A172 (cell line): ENCODE measurements at places on chromosomes 3 and 15.
A peak's percentile ranks its signal among the peaks of the same experiment; 100 is the strongest.

DNA sequence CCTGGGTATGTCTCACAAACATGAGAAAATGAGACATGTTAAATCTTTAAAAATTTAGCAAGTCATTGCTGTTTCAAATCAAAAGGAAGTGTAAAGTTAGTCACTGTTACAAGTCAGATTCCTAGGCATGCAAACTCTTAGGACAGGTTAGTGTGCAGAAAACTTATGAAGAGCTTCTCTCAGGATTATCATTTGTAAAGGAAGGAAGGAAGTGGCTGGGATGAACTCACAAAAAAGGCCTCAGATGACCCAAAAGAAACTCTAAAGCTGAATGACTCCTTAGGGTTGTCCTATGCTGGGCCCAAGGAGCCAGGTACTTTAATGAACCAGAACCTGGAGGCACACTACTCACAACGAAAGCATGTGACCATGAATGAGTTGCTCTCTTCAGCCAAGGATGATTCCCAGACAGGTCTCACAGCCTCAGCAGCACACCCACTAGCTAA is 25.0 kb downstream of the MSL2 start:
- peak; percentile 27 for DNase-seq

GRCh38 chr15:65055201-65055870 is 10.1 kb downstream of the SLC51B start:
- peak; percentile 55 for DNase-seq

DNA sequence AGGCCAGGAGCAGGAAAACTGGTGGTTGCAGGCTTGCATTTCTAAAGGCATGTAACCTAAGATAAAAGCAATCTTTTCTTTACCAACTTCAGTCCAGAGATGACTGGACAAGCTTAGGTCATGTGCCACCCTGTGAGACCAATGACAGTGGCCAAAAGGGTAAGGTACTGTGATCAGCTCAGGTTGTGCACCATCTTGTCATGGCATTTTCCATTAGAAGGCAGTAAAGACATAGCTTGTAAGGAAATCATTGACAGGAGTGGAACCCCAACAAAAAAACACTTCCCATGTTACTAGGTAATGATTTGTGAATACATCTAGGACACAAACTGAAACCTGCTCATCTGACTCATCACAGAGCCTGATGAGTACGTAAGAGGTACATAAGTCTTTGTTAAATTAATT is 35.2 kb downstream of the SSR3 start:
- DNase-seq = no peak

GRCh38 chr3:73294537-73294936 is 233.1 kb downstream of the EBLN2 start:
- DNase-seq = no peak

DNA sequence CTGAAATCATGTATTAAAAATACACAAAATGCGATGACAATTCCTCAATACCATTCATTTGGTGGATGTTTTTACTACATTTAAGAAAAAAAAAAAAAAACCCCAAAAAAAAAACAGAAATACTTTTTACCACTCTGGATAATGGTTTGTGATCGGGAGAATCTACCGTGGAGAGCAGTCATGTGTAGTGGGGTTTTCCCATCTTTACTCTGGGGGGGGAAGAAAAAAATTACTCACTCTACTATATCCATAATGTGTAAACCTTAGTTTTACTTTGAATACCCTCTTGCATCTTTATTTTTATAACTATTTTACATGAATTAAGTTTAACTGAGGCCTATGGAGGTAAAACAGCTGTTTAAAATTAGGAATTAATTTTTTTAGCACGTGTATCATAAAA is 83.3 kb downstream of the ANKRD28 start:
- no peak for DNase-seq

- DNase-seq = no peak
These were observed 97.9 kb downstream of the APBA2 start for GRCh38 chr15:28983432-28984311.

DNA sequence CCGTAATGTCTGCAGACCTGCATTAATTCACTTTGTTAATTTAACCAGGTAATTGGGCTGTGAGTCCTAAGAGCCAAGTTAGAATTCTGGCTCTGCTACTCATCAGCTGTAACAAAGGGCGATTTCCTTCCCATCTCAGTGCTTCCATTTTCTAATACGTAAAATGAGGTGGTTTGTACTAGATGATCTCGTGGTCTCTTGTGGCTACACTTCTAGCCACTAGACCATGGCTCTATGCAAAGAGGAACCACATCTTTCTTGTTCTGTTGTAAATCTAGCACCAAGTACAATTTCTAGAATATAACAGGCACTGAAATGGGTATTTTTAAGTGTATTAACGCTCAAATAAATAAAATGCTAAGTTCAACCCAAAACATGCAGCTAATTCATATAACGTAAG is 174.4 kb upstream of the THBS1 start:
- no peak for DNase-seq

DNA sequence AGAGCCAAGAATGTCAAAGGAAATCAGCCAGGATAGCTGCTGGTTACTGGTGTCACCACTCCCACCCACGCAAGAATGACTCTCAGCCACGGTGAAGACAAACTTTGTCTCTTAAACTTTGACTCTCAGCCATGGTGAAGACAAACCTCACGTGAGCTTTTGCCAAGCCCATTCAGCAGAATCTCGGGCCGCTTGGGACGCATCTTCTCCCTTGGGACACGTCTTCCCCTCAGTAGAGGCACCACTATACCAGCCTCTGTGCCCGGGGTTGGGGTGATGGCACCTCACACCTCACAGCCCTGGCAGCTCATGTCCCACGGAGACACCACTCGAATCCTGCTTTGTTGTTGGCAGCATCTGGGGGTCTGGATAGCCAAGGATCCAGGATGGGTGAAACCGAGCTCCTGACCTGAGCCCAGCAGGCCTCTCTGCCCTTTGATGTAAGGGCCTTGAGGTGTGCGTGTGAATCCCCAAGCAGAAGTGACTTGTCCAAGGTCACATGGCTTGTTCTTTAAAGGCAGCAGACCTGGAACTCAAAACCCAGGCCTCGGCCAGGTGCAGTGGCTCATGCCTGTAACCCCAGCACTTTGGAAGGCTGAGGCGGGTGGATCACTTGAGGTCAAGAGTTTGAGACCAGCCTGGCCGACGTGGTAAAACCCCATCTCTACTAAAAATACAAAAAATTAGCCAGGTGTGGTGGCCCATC is 21.8 kb downstream of the RBPMS2 start:
- no peak for DNase-seq

DNA sequence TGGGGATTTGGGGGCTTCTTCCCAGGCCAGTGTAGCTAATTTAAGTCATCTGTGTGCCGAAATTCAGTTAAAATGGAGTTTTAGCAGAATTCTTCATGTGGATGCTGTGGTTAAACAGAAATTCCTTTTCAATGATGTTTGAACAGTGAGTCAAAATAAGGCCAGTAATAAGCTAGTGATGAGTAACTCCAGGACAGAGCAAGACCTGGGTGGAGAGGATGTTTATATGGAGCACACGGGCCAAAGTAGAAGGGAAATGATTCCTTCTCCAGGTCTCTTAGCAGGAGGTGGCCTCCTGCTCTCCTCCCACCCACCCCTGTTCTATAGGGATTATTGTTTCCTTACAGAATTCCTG is 31.9 kb upstream of the UACA start:
- peak; percentile 89 for DNase-seq

DNA sequence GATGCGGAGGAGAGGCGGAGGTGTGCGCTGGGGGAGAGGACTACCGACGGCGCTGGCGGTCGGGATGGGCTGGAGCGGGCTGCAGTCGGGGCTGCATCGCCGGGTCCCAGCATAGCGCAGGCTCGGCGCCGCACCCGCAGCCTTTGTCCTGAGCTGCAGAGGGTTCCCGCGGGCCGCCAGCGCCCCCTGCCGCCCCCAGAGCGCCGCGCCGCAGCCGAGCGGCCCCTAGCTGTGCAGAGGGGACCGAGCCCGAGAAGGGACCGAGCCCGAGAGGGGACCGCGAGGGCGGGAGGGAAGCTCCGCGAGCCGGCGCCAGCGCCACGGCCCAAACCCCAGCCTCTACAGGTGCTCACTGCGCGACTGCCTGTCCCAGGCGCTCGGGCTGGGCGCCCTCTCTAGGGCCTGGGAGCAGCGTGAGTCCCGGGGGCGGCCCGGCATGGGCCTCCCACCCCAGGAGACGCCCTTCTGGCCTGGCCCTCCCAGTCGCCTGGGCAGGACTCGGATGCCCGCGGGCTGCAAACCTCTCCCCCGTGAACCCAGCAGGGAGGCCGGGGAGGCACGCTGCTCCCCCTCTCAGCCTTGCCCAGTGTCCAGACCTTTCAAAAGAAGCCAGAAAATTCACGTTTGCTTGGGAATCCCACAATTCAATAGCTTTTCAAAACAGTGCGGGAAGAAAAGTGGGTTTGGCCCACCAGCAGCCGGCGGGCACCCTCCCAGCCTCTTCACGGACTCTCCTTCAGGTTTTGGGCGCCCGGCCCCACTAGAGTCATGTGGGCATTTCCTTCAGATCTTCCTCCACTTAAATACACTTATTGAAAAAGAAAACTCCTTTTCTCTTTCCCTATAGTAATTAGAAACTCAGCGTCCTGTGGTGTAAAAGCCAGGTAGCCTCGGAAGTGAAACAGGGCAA is 134.7 kb downstream of the TPRA1 start:
- DNase-seq = peak; percentile 45

DNA sequence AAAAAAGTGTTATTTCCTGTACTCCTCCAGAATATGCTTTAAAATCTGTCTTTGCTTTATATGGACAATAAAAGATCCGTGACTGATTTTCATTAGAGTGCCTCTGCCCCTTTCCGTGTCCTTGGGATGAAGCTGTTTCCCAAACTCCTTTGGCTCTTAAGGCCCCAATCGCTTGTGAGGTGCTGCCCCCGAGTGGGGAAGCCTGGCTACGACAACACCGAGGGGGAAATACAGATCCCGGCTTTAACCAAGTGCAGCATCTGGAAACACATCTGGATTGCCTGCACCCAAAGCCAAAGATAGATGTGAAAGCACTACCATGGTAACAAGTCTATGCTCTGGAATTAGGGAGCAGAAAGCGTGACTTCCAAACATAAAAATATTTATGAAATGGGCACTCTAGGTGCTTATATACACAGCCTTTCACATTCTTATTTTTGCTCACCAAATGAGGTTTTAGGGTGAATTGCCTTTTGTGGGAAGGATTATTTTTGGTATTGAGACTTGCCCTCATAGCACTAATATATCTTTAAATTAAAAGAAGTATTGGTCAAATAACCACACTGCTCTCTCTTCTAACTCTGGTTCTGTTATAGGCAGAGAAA is 40.6 kb upstream of the ADCY5 start:
- peak; percentile 43 for DNase-seq

DNA sequence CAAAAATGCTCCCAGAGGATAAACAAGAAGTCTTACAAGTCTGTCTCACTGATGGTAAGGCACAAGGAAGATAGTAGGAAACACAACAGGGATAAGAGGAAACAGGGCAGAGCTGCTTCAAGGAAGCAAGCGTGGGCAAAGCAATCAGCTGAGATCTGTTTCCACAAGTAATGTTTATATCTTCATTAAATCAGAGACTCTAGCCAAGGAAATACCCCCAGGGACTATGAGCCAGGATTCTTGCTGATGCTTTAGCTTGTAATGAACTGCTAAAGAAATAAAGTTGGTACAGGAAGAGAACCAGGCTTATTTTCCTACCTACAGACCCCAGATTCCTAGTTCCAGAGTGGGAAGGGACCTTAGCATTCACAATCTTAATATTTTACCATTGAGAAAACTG is 112.7 kb upstream of the C3orf80 start:
- no peak for DNase-seq

GRCh38 chr15:62063825-62064635 is 2.7 kb upstream of the C2CD4A start:
- DNase-seq = no peak

- DNase-seq = no peak
These were observed 493.3 kb downstream of the FOXP1 start for GRCh38 chr3:71090207-71090606.

DNA sequence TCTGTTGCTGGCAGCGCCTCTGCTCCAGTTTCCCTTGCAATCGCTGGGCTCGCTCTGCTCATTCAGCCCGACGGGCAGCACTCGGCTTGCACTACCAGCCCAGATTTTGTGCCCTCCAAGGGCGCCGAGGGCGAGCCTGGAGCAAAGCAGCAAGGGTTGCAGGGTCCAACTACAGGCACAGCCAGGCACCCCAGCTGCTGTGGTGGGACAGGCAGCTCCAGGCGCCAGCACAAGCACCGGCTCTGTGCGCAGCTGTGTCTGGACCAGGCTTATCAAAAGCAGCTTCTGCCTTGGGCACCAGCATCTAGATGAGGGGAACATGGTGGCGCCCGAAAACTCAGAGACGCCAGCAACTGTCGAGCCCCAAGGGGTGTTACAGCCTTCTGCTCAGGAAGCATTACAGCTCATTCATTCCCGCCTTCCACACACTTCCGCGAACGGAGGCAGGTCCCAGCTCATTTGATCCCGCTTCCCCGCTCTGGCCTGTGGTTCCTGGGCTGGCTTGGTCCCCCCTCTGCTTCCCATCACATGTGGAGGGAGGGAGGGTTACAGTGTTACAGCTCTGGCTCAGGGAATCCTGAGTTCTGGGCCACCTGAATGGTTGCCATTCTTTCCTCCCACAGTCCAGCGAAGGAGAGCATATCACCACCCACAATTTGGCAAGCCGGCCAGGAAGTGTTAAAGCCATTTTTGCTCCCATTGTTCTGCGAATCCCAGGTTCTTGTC is 409.9 kb upstream of the ALCAM start:
- DNase-seq = no peak

GRCh38 chr3:64382153-64382552 is 156.9 kb upstream of the PRICKLE2 start:
- DNase-seq = no peak

DNA sequence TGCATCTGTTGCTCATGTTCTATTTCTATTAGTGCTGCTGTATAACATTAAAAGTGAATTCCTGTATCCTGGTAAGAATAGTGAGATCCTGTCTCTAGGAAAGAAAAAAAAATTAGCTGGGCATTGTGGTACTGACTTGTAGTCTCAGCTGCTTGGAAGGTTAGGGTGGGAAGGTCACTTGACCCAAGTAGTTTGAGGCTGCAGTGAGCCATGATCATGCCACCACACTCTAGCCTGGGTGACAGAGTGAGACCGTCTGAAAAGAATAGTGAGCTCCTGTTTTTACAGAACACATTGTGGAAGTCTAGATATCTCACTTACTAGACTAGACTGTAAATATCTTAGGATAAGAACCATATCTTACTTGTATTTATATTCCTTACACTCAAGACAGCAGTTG is 4.6 kb downstream of the ATP11B start:
- no peak for DNase-seq

DNA sequence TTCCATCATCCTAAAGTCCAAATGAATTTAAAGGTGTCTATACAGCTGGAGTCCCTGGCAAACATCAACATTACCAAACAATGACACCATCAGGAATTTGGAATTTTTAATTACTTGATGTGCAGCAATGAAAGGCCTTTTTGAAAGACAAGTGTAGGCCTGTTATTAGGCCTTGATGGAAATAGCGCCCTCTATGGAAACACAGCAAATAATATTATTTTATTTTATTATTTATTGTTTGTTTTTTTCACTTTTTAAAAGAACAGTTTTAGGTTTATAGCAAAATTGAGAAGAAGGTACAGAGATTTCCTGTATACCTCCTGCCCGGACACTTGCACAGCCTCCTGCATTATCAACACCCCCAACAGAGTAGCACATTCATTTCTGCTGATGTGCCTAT is 18.1 kb upstream of the OR5AC2 start:
- no peak for DNase-seq
